ENCODE measurements at places on chromosomes 3 and 15.
A peak's percentile ranks its signal among the peaks of the same experiment; 100 is the strongest.

DNA sequence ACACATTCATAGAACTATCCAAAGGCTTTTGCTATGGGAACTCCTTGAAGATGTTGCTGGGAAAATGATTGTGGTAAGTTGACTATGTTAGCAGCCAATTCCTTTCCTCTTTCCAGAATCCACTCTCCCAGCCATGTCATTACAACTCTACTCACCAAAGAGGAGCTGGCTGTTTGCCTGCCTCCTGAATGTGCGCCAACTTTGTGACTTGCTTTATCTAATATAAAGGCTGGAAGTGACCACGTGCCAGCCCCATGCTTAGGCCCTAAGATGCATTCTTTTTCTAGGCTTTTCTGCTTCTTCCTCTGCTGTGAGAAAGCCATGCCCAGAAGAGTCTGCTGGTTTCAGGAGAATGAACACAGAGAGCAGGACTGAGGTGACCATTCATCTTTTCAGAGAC, 182.2 kb downstream of the GABRB3 start:
- no peak for DNase-seq

GRCh38 chr3:12303534-12303933, 14.7 kb downstream of the PPARG start:
- DNase-seq, result peak; percentile 79

DNA sequence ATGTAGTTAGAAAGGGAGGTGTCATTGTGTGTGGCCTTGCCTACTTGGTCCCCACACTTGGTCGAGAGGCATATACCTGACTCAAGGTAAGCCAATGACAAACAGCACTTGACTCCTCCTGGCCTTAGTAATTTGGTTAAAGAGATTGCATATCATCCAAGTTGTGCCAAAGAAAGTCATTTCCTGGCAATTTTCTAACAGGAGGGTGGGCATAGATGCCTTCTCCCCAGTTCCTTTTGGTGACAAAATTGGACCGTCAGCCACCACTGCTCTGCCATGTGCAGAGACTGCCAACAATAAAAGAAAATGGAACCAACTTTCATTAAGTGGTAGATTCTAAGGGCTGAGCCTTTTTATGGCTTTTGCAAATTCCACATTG, 7.9 kb upstream of the LEKR1 start:
- no peak for DNase-seq

- peak; percentile 16 for DNase-seq
Measured at GRCh38 chr3:150528354-150528797, 17.9 kb downstream of the SERP1 start.

GRCh38 chr3:179068779-179069530, 2.7 kb downstream of the ZMAT3 start:
- DNase-seq, result peak; percentile 35

DNA sequence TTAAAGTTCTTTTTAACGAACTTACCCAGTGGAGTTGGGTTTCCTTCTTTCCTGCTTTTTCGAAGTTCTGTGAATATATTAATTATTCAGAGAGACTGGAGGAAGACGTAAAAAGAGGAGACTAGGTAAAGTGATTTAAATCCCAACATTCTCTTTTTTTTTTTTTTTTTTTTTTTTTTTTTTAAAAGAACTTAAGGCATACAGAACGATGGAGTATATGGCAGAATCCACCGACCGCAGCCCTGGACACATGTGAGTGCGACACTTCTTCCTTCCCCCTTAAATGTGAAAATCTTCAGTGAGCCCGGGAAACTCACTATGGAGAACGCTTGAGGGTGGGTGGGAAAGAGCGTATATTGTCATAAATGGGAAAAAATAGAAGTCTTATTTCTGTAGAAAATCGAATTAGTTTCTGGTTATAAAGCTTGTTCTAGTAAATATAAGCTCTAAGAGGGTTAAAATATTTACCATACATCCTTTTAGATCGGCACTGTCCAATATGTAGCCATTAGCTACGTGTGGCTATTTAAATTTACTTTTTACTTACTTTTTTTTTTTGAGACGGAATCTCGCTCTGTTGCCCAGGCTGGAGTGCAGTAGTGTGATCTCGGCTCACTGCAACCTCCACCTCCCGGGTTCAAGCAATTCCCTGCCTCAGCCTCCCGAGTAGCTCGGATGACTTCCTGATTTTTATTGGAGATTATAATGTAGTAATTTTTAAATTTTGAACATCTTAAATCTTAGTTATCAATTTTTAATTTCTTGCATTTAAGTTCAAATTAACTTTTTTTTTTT, 892 bp downstream of the NMD3 start:
- no peak for DNase-seq

- DNase-seq, result no peak
Measured at GRCh38 chr3:140767566-140767965, 89.7 kb downstream of the TRIM42 start.

DNA sequence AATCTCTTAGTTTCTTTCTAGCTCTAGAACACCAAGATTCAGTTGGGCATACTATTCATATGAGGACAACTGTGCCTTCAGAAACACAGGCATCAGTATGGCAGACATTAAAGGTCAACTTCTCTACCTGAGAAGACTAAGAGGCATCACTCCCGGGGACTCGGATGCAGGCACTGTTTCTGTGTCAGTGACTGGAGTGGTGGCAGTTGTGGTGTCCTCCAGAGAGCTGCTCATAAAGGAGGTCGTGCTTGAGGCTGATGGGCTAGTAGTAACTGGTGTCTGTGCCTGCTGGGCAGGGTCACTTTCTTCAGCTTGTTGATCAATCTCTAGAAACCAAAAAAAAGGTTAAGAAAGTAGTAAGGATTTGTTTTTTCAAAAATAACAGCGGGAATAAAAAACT, 75.2 kb downstream of the FBXL22 start:
- DNase-seq, result no peak

- DNase-seq, result peak; percentile 66
Measured at GRCh38 chr3:119322835-119323722, 28.9 kb downstream of the ARHGAP31 start.

GRCh38 chr15:81161160-81161673, 27.1 kb downstream of the CFAP161 start:
- DNase-seq, result no peak

DNA sequence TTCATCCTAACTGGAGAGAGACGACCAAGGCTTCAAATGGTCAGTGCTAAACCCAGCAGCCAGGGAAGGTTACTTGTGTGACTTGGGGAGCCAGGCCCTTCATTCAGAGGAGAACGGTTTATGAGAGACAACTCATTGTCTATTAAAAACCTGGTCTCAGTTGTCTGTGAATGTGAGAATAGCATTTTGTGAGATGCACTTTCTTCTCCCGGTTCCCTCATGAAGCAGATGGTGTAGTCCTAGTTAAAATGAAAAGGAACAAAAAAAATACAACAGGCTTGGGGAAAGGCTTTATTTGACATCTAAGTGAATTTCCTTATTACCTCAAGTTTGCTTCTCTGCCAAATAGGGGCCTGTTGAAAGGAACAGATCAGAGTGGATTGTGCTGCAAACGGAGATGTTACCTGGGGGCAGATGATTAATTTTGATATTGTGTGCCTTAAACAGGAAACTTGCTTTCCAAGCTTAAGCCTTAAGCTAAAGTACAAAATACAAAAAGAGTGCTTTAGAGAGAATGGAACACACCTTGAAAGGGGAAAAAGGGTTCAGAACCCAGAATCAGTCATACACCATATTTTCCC, 202.7 kb upstream of the BHLHE40 start:
- DNase-seq, result no peak

- DNase-seq, result no peak
Measured at GRCh38 chr3:107116251-107116650, 261.0 kb upstream of the CCDC54 start.

- no peak for DNase-seq
Measured at GRCh38 chr3:171260899-171261298, 199.3 kb downstream of the TNIK start.

- no peak for DNase-seq
Measured at GRCh38 chr3:16379838-16380237, 114.8 kb downstream of the OXNAD1 start.

DNA sequence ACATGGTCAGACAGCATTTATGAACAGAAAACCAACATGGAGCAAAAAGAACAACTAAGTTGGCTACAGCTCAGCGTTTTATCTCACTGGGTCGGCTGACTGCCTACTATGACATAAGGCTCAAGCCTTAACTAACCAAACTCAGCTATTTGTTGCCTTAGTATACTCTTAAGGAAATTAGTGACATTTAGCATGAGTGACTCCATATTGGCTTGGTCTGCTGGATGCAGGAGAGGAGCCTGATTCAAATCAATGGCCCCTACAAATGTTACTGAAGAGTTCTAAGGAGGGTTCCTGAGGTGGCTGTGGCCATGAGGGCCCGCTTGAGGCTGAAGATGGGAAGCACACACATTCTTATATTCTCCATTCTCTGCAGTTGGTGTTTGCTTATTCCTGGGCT, 20.1 kb upstream of the ALDH1L1 start:
- no peak for DNase-seq

GRCh38 chr3:183824761-183825455, 469 bp downstream of the MAP6D1 start:
- no peak for DNase-seq

GRCh38 chr3:14803101-14803980, 15.4 kb upstream of the FGD5 start:
- peak; percentile 58 for DNase-seq

DNA sequence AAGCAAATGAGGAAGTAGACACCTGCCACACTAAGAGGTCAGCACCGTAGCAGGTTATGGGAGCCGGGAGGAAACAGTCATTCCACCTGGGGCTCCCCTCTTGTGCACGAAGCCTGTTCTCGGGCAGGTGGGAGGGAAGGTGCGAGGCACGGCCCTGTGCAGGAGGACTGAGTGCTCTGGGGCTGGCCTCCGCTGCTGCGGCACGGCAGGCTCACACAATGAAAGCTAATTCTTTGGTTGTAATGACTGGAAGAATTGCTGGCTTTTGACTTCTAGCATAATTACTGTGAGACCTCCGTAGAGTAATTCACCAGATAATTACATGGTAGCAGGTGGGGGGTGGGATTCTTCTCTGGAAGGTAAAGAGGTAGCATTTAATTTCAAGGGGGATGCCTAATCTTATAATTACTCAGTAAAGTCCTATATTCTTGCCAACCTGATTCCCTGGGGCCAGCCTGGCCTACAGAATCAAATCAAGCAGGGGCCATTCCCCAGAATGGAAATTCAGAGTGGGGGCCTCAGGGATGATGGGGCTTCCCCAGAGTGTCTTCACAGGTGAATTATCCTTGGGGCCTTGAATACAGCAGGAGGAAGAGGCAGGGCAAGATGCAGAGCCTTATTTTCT, 129.1 kb downstream of the TPRA1 start:
- DNase-seq, result no peak

GRCh38 chr15:53808058-53808706, 48.7 kb upstream of the WDR72 start:
- DNase-seq, result no peak

GRCh38 chr3:125594581-125595011, 701 bp downstream of the OSBPL11 start:
- peak; percentile 11 for DNase-seq

All from A549 (cell line).